ENCODE measurements at places on chromosomes 11 and 22.

- DNase-seq = no peak
Observed at GRCh38 chr11:92308366-92308765, 83.7 kb downstream of the FAT3 start.

DNA sequence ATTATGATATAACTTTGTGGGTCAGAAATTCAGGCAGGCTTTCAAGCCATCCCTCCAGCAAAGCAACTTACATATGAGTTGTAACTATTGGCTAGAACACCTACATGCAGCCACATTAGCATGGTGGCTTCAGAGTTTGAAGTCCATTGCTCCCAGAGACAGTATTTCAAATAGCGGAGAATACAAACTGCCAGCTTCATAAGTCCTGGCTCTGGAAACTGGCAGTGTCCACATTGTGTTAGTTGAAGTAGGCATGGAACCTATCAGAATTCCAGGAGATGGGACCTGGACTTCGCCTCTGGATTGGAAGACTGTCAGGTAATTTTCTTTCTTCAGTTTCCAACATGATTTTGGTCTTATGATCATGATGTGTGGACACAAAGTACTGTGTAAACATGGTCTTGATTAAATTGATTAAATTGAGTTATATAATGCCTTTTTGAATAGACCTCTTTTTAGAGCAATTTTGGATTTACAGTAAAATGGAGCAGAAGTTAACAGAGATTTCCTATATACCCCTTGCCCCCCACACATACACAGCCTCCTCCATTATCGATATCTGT lies 209.9 kb upstream of the NAV2 start:
- no peak for DNase-seq

DNA sequence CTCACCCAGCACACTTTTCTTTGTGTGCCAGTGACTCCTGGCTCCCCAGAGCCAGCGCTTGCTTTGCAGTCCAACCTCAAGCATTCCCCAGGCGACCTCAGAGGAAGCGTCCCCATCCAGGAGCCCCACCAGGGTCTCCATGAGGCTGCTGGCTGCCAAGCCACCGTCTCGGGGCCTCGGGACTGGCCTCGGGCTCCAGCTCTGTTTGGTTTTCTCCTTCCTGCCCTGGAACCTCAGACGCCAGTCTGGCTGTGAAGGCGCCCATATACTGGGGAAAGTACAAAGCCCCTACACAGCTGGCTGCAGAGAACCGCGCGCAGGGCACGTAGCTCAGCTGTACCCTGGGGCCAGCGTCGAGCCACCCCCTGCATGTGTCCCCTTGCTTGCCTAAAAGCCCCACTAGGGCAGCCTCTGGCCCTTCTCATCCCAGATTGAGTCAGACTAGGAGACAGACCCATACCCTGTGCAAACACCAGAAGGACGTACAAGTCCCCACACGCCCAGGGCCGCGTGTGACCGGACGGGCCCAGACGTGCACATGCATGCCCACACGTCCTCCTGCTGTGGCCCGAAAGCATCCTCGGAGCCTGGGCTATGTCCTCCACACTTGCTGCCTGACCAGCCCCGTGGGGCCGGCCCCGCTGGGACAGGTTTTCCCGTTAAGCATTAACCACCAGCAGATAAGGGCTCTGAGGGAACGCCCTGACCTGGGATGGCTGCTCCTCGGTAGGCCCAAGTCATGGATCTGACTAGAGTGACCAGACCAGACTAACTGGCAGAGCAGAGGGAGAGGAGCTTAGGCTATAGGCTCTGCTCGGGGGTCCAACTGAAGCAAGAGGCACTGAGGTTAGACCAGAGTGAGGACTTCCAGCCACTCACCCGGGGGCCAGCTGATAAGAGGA lies 4.2 kb upstream of the SYT8 start:
- DNase-seq = no peak

- DNase-seq = no peak
Observed at GRCh38 chr11:72808331-72808798, 5.8 kb upstream of the ATG16L2 start.

DNA sequence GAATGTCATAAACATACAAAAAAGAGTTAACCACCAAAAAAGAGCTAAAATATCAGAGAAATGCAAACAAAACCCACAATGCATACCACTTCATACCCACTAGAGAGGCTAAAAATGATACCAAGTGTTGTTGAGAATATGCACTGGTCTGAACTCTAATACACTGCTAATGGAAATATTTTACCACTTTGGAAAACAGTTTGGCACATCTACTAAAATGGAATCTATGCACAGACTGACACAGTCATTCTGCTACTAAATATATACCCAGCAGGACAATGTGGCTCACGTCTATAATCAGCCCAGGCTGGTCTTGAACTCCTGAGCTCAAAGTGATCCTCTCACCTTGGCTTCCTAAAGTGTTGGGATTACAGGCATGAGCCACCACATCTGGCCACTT lies 18.0 kb downstream of the MAPK1 start:
- no peak for DNase-seq

- no peak for DNase-seq
Observed at GRCh38 chr11:112786886-112787530, 174.2 kb upstream of the NCAM1 start.

DNA sequence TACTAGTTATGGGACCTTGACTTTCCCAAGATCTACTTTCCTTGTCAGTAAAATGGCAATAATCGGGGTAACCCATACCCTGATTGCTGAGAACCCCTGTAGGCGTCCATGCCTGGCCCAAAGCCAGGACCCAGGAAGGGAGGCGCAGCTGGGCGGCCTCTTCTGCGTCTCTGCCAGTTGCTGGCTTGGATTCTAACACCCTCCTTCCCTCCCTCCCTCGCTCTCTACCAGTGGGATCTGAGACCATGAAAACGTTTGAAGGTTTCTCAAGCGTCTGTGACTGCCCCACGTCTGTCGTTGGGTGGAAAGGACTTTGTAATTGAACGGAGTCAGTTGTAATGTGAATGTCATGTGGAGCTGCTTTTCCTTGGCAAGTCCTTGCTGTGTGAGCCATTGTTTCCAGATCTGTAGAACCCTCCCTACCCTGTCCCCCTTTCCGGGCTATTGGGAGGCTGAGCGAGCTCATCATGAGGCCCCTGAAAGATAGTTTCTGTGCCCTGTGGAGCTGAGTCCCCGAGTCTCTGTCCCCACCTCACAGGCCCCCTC lies 47.8 kb downstream of the PARVB start:
- DNase-seq = no peak

DNA sequence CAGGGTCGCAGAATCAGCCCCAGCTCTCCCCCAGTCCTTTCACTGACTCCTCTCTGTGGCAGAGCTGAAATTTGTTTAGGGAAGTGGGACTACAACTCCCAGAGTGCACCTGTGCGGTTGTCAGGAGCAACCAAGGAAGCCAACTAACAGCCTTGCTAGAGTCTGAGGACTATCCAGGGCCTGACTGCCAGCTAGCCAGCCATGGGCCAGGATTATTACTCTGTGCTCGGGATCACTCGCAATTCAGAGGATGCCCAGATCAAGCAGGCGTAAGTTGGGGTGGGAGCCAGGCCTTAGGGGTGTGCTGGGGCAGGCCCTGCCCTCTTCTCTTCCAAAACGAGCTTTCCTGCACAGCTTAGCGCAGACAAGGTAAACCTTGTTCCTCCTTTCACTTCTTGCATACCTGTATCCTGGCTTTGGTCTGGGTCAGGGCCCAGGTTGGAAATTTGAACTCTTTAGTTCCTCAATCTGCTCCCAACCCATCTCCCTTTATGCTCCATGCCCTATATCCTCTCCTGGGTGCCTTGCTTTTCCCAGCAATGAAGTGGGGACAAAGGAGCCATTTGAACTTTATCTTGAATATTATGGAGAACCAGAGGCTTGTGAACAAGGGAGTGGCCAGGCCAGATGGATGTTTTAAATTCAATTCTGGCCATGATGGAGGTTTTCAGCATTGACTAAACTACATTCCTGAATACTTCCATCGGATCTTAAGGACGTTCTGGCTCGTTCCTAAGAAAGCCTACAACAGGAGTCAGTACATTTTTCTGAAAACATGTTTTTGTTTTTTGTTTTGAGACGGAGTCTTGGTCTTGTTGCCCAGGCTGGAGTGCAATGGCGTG lies at the start of gene DNAJB13:
DNAJB13 (plus strand) TSS at position 158 of the 842 bp plus-strand sequence; CDS start at position 202, 44 bp downstream.
- DNase-seq = no peak

- DNase-seq = no peak
Observed at GRCh38 chr22:34015642-34016041, 95.4 kb upstream of the LARGE1 start.

DNA sequence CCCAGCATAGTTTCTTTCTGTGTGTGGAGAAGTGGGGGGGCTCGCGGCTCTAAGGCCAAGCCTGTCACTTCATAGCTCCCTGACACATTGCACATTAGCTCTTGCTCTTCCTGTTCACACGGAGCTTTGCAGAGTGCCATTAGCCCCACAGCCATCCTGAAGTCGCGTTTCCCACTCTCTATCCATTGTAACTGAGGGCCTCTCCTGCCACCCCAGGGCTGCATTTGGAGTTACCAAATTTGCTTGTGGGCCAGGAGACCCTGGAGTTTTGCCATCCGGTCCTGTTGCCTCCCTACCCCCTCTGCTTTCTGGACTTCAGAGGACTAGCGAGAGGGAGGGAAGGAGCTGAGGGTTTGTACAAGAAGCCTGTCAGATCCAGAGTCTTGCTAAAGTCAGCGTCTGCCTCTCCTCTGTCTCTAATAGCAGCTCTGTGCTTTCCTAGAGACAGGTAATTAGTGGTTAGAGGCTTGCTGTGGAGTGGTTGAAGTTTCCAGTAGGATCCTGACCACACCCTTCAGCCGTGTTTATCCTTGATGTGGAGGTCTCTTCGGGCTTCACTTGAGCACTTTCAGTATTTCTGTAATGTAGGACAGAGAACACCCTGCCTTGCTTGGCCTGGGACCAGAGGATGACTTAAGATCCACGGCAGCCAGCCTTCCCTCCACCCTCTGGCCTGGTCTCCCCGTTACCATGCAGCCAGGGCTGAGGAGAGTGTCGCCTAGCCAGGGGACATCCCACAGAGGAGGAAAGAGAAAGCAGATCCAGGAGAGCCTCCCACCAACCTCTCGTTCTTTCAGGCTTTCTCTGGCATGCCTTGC lies 14.1 kb downstream of the DCPS start:
- DNase-seq = peak; percentile 47

GRCh38 chr11:69490516-69490915 lies 9.1 kb downstream of the LINC01488 start:
- no peak for DNase-seq

DNA sequence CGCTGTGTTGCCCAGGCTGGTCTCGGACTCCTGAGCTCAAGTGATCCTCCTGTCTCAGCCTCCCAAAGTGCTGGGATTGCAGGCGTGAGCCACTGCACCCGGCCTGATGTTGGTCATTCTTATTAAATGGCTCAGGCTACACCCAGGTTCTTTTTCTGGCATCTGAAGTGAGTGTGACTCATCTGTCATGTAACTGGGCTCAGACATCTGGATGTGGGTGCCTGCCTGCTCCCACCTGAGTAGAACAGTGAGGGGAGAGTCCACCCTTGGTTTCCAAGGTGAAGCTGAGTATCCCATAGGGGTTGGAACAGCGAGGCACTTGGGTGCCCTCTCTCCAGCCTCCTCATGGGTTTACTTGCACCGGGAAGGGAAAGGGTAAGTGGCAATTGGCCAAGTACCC lies 36.7 kb upstream of the EIF3D start:
- no peak for DNase-seq

- DNase-seq = no peak
Observed at GRCh38 chr11:24421766-24422165, 75.1 kb upstream of the LUZP2 start.

DNA sequence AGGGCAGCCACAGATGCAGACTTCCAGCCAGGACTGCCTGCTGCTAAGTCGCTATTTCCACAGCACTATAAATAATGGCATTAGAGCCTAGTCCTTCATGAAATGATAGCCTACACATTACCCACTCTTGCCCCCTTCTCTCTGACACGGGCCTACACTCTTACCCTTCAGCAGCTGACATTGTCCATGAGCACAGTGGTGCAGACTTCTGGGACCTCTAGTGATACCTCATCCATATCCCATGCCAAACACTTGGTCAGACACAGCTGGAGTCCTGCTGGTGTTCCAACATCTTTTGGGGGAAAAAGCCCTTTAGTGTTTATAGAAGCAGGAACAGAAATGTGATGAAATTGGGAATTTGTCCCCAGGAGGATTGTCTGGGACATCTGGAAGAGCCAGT lies 43.4 kb upstream of the RAB1B start:
- no peak for DNase-seq

DNA sequence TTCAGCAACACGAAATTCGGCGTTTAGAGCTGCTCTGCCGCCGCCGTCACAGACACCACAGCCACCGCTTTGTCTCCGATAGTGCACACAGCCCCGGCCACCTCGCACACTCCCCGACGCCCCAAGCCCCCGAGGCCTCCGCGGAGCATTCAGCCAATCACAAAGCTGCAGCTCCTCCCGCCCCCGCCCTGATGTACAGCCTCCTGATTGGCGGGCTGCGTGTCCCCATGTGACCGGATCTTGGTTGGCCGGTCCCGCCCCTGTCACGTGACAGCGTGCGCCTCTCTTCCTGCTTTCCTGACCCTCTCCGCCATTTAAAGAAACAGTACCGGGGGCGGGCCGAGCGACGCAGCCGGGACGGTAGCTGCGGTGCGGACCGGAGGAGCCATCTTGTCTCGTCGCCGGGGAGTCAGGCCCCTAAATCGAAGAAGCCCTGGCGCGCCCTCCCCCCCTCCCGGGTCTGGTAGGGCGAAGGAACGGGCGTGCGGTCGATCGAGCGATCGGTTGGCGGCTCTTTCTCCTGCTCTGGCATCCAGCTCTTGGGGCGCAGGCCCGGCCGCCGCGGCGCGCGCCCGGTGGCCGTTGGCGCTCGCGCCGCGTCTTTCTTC lies at the start of gene TUG1:
TUG1 (plus strand) TSS at position 342 of the 608 bp plus-strand sequence.
- peak; percentile 96 for DNase-seq

GRCh38 chr22:19865141-19865829 lies 10.6 kb upstream of the GNB1L start:
- no peak for DNase-seq

DNA sequence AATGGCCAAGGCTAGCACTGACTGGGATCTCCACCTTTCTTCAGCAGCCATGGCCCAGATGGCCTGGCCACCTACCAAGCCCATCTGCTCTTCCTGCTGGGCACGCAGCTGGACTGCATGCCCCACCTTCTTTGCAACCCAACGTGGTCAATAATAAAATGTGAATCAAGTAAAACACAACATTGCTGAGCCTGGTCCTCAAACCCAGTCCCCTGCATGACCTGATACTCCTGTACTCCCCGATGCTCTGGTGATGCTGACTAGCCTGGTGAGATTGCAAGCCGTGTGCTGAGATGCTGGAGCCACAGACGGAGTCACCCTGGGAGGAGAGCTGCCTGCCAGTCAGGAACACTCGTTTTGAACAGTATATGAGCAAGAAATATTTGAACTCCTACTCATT lies 34.0 kb downstream of the PARVG start:
- no peak for DNase-seq

- no peak for DNase-seq
Observed at GRCh38 chr11:120643284-120643683, 131.7 kb downstream of the GRIK4 start.

Data from CD8-positive, alpha-beta T cell (primary cell).